Activated naive CD4-positive, alpha-beta T cell (primary cell): ENCODE measurements at places on chromosomes 1 and 21.
A peak's percentile ranks its signal among the peaks of the same experiment; 100 is the strongest.

GRCh38 chr1:30738040-30738714 lies 14.8 kb upstream of the MATN1 start:
- no peak for DNase-seq

GRCh38 chr1:161084597-161084988 lies 4.8 kb downstream of the NECTIN4 start:
- DNase-seq: no peak

DNA sequence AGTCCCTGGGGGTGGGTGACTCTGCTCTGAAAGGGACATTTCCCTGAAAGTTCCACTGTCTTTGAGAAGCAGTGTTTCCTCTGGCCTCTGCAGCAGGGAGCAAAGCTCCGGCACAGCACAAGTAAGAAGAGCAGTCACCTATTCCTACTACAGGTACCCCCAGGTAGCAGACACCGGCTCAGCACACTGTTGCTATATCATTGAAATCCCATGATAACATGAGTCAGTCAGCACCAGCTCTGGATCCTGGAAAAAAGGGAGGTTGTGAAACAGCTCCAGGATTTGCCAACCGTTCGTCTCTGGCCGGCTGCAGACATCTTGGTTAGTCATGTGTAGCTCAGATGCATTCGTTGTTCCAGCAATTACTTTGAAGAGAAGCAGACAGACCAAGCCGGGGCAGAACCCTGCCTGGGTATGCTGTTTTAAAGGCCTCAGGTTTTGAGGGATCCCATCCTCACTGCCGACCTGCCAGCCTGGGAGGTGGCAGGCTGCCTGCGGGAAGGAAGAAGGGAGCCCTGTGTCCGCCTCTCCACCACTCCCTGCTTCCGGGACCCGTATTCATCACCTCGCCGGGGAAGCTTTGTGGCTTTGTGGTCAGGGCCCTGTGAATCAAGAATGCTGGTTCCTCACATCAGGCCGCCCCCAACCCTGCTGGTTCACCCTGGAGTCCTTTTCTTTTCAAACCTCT lies 139.2 kb downstream of the CLIC6 start:
- DNase-seq: no peak

DNA sequence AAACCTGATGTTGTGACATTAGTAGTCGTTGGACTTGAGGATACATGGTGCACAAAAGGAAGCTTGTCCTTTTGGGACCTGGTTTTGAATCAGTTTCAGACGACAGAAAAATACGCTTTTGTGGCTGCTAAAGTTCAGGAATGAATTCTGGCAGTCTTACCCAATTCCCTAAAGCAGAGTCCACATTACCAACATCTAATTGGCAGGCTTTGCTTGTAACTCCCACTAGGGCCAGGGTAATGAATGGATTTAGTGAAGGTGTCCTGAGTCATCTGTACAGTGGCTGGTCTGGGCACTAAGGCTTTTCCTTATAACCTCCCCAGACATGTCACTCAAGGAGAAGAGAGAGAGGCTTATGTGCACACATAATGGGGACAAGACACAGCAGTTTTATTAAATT lies 66.2 kb upstream of the RNPC3 start:
- no peak for DNase-seq

DNA sequence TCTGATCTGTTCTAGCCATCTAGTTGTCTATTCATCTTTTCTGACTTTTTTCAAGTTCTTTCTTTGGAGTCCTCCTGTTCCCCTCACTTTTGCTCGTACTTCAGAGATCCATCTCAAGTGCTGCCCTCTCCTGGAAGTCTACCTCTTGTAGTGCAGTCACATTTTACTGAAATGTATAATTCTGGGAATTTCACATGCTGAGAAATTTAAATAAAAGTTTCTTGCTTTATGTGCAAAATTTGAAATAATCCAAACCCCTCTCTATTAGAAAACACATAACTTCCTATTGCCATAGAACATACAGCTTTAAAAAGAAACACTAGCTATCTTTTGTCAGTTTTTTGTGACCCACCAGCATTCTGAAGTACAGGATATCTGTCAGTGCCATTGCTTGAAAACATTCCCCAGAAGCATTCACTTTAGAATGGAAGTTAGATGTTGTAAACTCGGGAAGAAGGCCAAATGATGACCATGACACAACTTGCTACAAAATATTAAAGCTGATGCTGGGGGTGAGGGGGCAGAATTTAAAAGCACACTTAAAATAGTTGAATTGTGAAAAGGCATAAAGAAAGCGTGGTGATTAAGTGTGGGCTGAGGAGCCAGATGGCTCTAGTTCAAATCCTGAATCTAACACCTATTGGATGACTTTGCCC lies 22.0 kb downstream of the RLF start:
- DNase-seq: no peak

- DNase-seq: no peak
Measured at GRCh38 chr21:31273278-31273677, 70.8 kb downstream of the TIAM1 start.

DNA sequence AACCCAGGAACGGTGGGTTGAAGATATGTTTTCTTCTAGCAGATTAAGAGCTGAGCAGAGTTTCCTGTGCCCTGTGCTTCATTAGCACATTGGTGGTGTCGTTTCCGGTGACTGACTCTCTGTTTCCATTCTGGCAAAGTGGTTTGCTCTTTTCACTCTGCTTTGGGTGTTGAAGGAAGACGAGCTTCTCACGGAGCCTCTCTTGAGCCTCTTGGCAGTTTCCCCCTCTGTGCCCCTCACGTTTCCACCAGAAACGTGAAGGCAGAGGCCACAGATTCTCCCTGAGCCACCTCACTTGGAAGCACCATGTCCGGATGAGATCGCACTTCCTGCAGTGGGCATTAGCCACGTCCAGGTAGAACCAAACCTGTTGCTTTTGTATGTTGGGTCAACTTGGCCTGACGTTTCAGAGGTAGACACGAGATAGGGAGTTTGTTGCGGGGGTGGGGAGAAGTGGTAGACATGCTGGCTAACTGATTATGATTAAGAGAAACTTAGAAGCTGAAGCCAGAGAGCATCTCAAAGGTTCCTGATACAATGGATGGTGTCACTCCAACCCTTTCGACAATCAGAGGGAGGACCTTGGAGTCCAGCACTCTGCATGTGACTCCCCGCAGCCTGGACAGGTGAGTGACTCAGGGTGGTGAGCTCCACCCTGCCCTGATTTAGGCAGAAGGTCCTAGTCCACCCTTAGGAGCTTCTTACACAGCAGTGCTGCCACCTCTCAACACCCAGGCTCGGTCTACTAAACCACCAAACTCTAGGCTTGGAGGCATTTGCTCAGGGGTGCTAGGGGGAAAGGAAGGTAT lies at the start of gene LAX1:
LAX1 (plus strand) TSS at position 155 of the 809 bp plus-strand sequence; CDS start at position 538, 383 bp downstream.
- DNase-seq: peak; percentile 21

GRCh38 chr1:183331091-183331742 lies 87.0 kb downstream of the NMNAT2 start:
- DNase-seq: no peak

GRCh38 chr1:151838222-151839081 lies 1.2 kb downstream of the C2CD4D start:
- no peak for DNase-seq

- DNase-seq: no peak
Measured at GRCh38 chr1:49229555-49229954, 452.9 kb upstream of the BEND5 start.

GRCh38 chr1:72278461-72278860 lies 3.9 kb downstream of the NEGR1 start:
- no peak for DNase-seq

DNA sequence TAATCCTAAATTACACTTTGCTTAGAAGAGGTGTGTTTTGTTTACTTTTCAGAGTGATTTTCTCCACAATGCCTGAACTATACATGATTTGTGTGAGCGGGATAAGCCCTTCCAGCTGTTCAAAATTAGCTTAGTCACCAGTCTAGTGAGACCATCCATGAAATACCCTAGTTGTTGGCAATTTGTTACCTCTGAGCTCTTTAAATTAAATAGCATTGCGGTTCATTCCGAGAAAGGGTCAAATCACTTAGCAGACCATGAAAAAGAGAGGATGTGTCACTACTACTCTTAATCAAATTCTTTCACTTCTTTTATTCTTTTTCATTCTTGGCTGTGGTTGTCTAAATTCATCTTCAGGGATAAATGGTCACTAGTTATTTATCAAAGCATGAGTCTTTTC lies 11.9 kb upstream of the VAV3 start:
- DNase-seq: no peak

GRCh38 chr1:210332233-210332632 lies 3.5 kb downstream of the HHAT start:
- no peak for DNase-seq

GRCh38 chr1:84330125-84330984 lies 28.8 kb downstream of the SAMD13 start:
- DNase-seq: no peak
